ENCODE measurements at places on chromosomes 3 and 15. TPM values are rescaled to one million over a fixed set of nuclear protein-coding genes. Genes with fewer than 3 reads are reported as not detected.

DNA sequence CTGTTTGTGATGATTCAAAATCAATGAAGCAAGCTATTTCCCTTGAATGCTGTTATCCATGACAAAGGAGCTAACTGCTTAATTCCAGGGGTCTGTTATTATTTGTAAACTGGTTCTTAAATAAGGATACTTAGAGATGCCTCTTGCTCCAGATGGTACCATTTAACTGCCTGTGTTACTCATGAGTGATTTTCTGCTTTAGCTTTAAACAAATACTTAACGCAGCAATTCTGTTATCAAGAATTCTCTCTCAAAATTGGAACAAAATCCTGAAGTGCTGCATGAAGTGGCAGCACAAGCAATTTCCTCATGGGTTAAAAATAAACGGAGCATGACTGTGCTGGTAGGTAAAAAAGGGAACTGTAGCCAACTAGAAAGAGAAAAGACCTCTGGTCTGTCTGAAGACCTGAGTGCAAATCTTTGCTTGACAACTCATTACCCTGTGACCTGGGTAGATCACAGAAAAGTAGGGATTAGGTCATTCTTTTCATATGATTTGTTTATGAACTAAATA is 62.5 kb upstream of the GBE1 start:
- DNase-seq = no peak

GRCh38 chr3:32882189-32882588 is 64.4 kb downstream of the TRIM71 start:
- no peak for DNase-seq

GRCh38 chr15:88913017-88913849 is at the start of gene MFGE8:
Gene MFGE8 (minus strand): TSS chr15:88913379. CDS start chr15:88913319, 60 bp downstream.
- DNase-seq = peak; percentile 91

GRCh38 chr15:79572691-79573404 is 140.7 kb downstream of the MINAR1 start:
- no peak for DNase-seq

GRCh38 chr3:51721062-51721745 is 14.3 kb downstream of the GRM2 start:
- DNase-seq = peak; percentile 71

- DNase-seq = no peak
Observed at GRCh38 chr3:183930086-183930485, 45.4 kb upstream of the PARL start.

GRCh38 chr3:43616034-43616433 is 5.8 kb downstream of the ANO10 start:
- DNase-seq = no peak

- no peak for DNase-seq
Observed at GRCh38 chr3:132318451-132318850, 1.2 kb downstream of the ACP3 start.

DNA sequence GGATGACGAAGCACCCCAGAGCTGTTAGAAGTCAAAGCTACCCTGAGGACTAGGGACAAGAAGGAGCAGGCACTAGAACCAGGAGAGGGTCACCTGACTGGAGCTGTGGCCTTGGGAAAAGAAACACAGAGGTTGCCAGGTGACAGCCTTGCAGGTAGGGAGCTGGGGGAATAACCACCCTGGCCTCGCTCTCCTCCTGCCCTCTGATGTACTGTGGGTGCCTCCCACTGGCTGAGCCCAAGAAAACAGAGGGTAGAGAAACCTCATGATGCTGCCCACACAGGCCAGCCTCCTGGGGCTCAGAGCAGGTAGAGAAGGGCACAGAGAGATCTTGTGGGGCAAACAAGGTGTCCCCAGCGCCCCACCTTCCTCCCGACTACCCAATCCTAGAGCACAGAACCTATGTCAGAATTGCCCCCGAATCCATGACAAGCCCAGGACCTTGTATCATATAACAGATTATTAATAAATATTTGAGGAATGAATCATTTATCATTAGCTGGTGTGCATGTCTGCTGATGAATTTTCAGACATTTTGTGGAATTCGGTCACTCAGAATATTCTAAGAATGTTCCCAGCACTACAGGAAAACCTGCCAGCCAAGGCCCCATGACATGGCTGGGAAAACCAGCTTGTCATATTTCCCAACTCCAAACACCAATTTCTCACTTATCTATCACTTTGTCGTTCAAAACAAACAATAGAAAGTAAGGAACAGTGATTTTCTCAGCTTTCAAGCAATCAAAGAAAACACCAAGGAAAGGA is 59.8 kb upstream of the MEX3B start:
- no peak for DNase-seq

DNA sequence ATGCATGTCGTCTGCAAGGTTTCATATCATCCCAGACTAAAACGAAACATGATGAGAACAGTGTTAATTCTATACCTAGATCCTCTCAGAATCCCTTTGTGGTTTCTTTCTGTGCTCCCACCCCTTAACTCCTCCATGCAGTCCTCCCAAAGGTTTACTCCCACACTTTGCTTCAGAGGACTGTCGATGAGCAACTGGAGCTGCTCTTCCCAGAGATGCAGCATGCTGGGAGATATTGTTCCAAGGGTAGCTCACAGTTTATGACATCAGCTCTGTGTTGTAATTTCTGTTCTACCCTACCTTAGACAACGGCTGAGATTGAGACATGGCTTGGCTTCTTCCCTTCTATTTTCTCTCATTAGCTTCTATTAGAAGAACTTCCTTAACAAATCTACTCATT is 313.0 kb upstream of the COL8A1 start:
- DNase-seq = no peak

DNA sequence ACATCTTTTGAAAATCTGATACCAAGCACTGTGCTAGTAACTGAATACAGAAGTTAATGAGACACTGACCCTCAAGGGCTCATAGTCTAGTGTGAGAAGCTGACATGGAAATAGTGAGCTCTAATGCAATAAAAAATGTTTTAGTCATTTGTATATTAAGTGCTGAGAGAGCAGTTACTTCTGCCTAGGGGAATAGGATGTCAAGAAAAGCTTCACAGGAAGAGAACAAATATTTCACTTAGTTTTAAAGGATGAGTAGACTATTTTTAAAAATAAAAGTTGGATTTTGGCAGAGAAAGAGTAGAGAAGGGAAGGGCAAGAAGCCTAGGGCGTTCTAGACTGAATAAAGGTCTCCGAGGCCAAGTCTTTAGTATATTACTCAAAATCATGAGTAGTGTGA is 158.4 kb downstream of the ATG7 start:
- DNase-seq = no peak

DNA sequence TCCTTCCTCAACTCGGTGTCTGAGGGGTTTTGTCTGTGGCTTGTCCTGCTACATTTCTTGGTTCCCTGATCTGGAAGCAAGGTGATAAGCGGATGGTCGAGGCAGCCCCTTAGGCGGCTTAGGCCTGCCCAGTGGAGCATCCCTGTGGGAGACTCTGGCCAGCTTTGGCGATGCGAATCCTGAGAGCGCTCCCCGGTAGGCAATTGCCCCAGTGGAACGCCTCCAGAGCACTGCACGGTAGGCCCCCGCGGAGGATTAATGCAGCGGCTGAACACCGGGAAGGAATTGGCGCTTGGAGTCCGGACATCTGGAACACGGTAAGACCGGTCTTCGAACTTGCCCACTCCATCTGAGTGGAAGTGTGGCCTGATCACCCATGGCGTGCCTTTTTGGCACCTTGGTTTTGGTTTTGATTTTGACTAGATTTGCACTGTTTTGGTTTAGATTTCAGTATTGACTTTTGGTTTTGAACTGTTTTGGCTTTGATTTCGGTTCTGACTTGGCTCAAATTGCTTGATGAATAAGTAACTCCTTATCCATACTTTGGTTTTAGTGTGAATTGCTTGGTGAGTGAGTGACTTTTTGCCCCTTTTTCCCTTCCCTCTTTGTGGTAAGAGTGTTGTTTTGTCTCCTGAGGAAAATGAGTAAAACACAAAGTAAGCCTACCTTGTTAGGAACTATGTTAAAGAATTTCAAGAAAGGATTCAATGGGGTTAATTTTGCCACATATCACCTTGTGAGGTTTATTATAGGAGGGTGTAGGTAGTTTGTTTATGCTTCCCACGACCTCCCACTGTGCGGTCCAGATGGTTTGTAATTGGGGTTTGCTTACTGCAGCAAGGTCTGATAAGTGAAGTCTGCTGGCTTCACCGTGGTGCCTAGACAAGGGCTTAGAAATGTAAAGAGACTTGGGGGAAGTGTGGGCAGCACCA is 27.1 kb upstream of the GPR156 start:
- DNase-seq = no peak

- DNase-seq = no peak
Observed at GRCh38 chr15:33584797-33585196, 274.0 kb downstream of the RYR3 start.

DNA sequence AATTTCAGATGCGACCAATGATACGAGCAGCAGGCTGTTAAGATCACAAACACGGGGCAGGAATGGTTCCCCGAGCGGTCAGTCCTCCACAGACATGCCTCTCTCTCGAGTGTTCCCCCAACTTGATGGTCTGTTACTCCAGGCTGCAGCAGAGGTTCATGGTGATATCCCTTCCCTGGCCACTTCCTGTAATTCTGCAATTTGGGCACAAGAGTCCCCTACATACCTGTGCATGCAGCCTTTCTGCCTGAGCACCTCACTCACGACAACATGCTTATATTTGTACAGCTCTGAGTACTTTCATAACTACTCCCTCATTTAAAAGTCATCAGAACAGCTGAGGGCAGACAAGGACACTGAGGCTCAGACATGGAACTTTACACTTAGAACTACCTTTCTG is 408.1 kb upstream of the NR2F2 start:
- DNase-seq = no peak

DNA sequence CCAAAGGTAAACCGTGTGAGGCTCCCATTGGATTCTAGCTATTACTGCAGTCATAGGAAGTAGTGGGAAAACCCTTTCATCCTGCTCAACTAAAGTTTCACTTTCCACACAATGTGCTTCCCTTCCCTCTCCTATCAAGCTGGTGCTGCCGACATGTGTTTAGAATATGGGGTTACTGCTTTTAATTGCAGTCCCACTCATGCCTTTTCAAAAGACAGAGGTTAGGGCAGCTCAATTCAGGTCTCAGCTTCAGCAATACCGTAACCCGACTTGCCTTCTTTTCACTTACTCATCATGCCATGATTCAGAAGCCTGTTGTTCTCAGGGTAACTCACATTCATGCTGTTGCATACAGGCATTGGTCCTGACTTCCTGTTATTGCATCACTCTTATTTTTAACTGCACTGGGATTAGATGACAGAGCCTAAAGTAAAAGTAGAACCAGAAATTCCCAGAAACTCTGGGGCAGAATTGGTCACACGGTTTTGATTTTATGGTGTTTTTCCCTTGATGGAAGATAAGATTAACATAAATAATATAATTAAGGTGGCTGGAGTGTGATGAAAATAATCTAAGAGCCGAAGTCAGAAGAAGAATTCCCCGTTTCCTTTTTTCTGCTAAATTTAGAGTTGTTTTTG is 45.7 kb downstream of the C2CD4B start:
- DNase-seq = no peak

- DNase-seq = no peak
Observed at GRCh38 chr15:60462027-60462426, 16.9 kb downstream of the ICE2 start.

DNA sequence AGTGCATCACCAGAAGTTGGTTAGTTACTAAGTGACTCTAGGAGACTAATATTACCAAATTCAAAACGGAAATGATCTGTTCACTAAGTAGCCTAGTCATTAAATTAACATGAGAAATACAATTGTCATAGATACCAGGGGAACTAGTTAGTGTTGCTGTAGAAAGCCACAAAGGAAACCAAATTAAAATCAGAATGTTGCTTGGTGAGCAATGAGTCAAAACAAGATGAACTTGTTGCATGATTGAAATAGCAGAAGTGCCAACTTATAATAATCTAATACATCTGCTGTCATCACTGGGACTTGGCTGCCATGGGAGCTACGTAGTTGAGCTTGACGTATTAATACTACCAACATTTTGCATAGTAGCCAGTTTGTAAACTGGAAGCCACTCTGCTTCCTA is 458.1 kb downstream of the DIPK2A start:
- no peak for DNase-seq

DNA sequence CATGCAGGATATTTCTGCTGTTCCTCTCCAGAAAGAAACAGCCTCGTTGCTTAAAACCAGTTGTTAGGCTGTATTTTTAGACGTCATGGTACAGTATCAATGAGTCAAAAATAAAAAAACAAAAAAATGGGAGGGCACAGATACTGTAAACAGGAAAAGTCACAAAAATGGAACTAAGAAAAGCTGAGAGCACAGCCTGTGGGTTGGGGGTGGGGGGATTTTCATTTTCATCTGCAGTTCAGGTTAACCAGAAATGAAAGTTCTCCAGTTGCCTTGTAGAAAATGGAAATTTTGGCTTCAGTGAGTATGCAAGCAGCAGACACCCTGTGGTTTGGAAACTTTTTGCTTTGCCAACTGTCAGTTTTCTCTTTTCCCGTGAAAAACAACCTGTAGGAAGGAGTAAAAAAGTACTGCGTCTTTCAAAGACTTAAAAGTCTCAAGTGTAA is 59.0 kb downstream of the FRMD4B start:
- DNase-seq = no peak

DNA sequence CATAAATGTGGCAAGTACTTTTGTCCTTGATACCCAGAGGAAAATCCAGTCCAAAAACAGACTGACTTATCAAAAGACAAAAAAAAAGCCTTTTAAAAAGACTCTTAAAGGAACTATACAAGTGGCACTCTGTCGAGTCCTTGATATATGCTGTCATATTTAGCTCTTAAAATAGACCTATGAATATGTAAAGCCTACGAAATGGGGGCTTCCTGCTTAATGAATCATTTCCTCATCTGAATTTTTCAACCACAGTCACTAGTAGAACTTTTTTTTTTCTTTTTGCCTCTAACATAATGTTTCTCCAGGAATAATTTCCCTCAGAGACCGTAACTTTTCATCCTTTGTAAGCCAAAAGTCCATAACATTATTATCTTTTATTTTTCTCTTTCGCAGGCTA is 95.8 kb downstream of the P3H2 start:
- no peak for DNase-seq

GRCh38 chr3:107985496-107985895 is 105.3 kb downstream of the CD47 start:
- DNase-seq = no peak

- DNase-seq = peak; percentile 79
Observed at GRCh38 chr15:84982301-84982920, 755 bp downstream of the PDE8A start.

GABRA5 gene
- not detected for total RNA-seq

SUSD5 gene
- total RNA-seq = 0.78 TPM

CCR8 gene
- total RNA-seq = not detected

RAB11A gene
- 147 TPM for total RNA-seq
